ENCODE measurements at places on chromosomes 1 and 21.
A peak's percentile ranks its signal among the peaks of the same experiment; 100 is the strongest.

DNA sequence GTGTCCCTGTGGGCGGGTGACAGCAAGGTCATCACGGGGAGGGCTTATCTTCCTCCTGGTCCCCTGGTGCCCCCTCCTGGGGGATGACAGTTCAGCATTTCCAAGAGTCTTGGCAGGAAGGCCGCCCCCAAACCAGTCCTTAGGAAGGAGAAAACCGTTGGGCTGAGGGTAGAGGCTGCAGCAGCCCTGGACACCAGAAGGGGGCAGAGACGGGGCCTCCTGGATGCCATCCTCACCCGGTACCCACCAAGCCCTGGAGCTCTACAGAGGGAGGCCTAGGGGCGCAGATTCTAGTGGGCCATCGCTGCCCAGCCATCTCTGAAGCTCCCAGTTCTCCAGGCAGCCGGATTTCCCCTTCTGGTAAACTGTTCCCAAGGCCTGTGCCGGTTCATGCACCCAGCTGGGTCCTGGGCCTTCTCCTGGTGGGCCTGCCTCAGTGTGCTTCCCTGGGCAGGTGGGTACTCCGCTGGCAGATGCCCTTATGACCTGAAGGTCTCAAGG, 14.8 kb upstream of the ZNF669 start:
- no peak for DNase-seq

GRCh38 chr1:156848461-156849150, 10.3 kb downstream of the INSRR start:
- no peak for DNase-seq

GRCh38 chr21:31248598-31248997, 95.5 kb downstream of the TIAM1 start:
- DNase-seq = no peak

- no peak for DNase-seq
These were observed 4.9 kb upstream of the TMEM61 start for GRCh38 chr1:54975356-54976108.

DNA sequence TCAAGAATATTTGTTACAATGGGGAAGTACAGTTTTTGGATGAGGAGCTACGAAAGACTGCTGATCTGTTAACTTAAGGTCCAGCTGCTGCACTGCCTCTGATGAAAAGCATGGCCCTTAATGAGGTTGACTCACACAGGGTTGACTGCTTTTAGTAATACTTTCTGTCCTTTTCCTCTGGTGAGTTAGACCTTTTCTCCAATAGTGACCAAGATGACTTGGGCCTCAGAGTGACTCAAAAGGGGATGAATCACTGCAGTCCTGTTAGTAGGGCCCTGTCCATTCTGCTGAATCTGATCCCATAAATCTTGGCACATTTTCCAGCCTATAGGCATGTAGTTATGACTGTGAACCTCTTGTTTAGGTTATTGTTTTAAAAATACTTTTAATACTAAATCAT, 2.7 kb downstream of the DISP1 start:
- DNase-seq = no peak

DNA sequence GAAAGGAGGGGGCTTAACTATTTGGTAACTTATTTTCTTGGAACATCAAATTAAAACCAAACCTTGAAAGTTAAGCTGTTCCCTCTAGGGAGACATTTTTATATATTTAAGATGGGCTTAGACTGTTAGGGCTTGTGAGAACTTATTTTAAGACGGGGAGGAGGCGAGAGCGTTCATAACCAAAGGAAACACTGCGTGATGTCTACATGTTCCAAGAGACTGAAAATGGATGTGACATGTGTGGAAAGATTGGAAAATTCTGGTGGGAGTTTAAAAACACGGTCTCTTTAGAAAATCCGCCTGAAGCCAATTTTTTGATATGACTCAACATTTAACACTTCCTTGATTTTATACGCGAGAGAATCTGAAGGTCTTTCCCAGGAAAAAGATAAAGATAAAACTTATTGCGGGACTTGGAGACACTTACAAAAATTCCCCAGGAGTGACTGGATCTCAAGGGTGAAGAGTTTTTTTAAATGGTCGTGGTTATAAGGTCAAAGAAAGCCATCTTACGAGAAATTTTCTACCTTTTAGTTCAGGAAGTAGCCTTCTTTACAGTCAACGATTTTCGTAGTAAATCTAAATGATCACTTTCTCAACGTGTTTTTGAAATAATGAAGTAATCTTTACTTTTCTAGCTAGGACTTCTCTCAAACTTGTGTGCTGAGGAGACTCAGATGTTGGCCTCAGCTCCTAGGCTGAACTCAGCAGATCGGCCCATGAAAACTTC, 828 bp downstream of the PNRC2 start:
- DNase-seq = no peak

- no peak for DNase-seq
These were observed 15.0 kb downstream of the CITED4 start for GRCh38 chr1:40847023-40847745.

DNA sequence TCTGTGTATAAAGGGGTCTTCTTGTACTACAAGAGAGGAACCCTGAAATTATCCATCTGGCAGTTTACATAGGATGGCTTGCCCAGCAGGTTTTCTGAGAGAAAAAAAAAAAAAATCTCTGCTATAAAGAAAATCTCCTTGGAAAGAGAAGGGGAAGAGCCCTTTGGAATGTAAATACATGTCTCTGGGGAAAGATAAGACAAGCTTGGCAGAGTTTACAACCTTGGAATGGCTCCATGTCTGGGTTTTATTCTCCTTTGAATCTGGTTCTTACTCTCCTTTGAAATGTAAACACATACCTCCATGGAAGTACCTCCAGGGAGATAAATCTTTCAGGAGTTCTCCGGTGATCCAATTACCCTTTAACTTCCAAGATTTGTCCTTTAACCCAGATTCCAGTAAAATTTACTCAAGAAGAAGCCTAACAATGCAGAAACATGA, 45.1 kb upstream of the DNAH14 start:
- DNase-seq = no peak

DNA sequence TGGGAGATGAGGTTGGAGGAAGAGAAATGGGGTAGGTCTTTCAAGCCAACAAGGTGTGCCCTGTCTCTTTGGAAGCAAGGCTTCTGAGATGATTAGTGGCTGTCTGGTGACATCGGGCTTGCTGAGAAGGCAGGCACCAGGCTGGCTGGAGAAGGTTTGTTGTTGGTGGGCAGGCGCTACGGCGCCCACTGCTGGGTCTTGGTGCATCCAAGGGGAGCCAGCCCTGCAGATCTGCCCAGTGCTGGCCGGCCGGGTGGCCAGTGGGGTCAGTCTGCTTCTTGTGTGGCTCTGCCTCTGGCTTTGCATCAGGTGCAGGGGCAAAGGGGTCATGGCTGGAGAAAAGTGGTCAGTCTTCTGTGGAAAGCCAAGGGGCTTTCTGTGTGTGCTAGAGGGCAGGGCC, 126.2 kb downstream of the TLR5 start:
- DNase-seq = no peak

DNA sequence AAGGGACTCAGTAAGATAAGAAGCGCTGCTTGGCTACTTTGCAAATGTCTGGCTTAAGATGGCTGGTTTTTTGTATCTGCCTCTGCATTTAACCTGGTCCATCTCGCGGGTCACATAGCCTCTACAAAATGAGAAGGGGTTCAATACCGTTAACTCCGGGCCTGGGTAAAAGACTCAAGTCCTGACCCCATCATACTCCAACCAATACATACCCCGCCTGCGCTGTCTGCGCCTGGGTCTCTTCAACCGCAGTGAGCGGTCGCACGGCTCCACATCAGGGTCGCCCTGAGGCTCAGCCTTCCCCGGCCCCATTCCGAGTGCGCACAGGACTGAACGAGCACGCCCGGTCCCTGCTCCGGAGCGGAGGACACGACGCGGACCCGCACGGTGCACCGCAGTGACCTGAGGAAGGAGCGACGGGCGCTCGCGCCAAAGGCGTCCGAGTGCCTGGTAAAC, 558 bp upstream of the PGD start:
- DNase-seq = no peak

DNA sequence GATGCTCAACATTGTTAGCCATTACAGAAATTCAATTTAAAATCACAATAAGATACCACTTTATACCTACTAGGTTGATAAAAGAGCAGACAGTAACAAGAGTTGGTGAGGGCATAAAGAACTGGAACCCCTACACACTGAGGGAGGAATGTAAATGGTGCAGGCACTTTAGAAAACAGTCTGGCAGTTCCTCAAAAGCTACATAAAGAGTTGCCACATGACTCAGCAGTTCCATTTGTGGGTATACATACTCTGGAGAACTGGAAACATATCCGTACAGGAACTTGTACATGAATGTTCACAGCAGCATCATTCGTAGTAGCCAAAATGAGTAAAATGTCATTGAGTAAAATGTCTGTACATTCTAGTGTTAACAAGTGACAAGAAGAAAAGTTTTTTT, 17.0 kb downstream of the NSL1 start:
- DNase-seq = peak; percentile 17

- no peak for DNase-seq
These were observed 12.1 kb downstream of the FOXD2 start for GRCh38 chr1:47449822-47450552.

- DNase-seq = no peak
These were observed 5.9 kb downstream of the CAMK1G start for GRCh38 chr1:209589440-209589839.

Measured in T47D (cell line).